ENCODE measurements at places on chromosomes 4 and X.

- peak; percentile 12 for DNase-seq
Observed at GRCh38 chr4:133320576-133321170, 171.6 kb downstream of the PCDH10 start.

GRCh38 chr4:68390205-68390935 lies 40.5 kb upstream of the YTHDC1 start:
- DNase-seq: no peak

DNA sequence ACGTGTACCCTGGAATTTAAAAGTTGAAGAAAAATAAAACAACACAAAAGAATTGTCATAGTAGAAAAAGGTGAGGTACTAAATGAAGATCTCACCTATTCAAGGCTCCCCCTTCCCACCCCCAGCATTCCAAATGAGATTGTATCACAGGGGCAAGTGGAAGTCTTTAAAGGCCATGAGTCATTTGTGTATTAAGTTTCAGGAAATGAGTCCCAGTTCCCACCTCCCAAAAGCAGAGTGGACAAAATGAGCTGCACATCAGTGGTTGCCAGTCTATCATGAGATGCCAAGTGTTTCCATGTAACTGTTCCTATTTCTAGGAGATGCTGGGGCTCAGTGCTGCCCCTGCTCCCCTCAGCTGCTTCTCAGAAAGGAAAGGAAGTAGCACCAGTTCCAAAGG lies 20.1 kb downstream of the ARHGEF9 start:
- no peak for DNase-seq

GRCh38 chrX:78838709-78839108 lies 91.2 kb downstream of the LPAR4 start:
- DNase-seq: no peak

- peak; percentile 35 for DNase-seq
Observed at GRCh38 chrX:30971774-30972603, 82.9 kb upstream of the TAB3 start.

Data from activated CD4-positive, alpha-beta T cell treated with anti-CD3 and anti-CD28 coated beads, Interleukin-2, amount 50 U/mL, for 16 hours (primary cell).